Activated gamma-delta T cell (primary cell): ENCODE measurements at places on chromosomes 2 and 18.

GRCh38 chr2:240601831-240602160, 15.3 kb downstream of the CAPN10 start:
- DNase-seq = no peak

GRCh38 chr2:227368574-227368973, 10.5 kb downstream of the TM4SF20 start:
- no peak for DNase-seq

DNA sequence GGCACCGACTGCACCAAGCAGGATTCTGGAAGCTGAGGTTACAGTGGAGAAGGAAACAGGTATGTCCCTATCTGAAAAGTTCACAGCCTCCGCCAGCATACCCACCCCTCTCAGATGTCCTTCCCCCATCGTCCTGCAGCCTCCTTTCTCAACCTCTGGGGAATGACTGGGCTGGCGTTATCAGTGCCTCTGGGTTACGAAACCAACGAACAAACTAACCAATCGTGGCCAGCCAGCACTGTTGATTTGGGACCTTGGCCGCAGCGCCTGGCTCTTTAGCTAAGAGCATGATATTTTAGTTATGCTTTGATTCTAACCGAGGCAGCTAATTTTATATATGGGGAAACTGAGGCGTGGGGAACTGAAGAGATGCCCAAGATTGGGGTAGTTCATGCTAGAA, 233.0 kb downstream of the TFCP2L1 start:
- no peak for DNase-seq

DNA sequence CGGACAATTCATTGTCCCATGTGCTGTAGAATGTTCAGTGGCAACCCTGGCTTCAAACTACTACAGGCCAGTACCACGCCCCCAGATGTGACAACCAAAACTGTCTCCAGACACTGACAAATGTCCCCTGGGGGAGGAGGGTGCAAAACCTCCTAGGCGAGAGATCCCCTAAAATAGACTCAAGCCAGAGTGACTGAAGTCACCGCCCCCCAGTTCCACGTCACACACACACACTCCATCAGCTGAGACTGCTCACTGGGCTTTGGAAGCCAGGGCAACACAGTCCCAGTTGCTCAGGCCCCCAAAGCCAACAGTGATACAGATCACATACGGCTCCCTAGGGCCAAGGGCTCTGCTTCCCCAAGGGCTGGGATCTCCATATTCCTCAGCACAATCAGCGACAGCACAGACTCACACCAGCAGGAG, 19.1 kb downstream of the HDAC4 start:
- DNase-seq = no peak

- no peak for DNase-seq
Observed at GRCh38 chr2:224136396-224136795, 97.3 kb upstream of the SERPINE2 start.

DNA sequence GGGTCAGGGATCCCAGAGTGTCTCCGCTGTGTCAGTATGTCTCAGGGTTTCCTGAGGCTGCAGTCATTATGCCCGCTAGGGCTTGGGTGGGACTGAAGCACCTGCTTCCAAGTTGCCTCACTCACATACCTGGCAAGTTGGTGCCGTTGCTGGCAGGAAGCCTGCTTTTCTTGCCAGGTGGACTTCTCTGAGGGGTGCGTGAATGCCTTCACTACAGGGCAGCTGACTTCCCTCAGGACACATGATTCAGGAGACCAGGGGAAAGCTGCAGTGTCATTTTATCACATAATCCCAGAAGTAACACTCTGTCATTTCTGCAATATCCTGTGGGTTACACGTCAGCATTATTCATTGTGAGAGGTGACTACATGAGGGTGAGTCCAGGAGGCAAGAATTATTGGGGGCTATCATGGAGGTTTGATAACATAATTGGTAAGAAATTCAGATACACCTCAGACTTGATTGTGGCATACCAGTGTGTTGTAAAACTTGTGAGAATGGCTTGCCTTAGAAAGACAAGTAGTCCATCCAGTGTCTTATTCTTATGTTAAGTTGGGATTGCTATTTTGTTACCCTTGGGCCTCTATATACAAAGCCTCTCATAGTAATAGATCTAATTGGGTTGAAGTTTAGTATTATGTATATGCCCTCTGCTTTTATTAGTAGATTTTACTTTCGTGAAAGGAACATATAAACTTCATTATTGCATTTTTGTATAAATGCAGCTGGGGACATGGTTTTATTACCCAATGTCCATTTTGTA, 44.1 kb downstream of the NEDD4L start:
- DNase-seq = no peak

DNA sequence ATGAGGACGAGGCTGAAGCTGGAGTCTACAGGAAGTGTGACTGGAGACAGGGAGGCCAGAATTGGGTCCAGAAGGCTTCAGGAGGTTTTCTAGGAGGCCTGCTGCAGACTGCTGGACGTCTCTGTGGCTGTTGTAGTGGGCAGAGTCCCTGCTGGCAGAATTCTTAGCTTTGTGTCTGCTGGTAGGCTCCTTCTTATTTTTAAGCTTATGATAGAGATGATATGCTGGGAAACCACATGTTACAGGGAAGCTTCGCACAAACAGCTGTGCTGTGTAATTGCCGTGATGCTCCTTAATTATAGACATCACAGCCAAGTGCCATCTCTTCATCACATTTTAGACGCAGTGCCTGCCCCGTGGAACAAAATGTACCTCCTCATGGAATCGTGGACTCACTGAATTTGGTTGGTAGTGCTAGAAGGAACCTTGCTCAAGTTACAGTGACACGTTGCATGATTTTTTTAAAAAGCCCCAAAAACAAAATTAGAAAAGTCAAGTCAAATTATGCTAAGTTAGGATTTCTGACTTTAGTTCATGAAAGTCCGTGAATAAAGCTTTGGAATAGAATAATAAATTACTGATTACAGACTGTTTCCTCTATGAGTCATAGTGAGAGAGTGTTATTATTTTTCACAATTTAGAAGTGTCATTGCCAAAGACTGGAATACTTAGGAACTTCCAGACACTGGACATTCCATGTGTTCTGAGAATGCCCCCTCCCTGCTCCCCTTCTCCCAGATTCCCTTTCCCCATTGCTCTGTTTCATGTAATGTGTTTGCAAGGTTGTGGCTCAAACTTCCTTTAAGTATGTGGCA, 144.1 kb downstream of the FHOD3 start:
- DNase-seq = no peak

DNA sequence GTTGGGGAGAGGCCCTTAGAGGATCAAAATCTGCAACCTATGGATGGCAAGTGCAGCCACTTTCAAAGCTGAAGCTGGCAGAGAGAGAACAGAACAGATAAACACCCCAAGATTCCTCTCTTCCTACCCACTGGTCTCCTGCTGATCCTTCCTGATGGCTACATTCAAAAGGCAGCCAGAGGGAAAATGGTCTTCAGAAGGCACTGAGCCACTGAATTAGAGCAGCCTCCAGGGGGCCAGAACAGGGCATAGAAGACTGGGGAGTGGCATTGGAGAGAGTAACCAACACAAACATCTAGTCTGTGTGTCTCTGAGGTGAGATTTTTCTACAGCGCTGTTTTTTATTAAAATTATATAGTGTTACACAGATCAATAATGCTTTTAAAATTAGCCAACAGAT, 432.6 kb downstream of the PARD3B start:
- DNase-seq = no peak

DNA sequence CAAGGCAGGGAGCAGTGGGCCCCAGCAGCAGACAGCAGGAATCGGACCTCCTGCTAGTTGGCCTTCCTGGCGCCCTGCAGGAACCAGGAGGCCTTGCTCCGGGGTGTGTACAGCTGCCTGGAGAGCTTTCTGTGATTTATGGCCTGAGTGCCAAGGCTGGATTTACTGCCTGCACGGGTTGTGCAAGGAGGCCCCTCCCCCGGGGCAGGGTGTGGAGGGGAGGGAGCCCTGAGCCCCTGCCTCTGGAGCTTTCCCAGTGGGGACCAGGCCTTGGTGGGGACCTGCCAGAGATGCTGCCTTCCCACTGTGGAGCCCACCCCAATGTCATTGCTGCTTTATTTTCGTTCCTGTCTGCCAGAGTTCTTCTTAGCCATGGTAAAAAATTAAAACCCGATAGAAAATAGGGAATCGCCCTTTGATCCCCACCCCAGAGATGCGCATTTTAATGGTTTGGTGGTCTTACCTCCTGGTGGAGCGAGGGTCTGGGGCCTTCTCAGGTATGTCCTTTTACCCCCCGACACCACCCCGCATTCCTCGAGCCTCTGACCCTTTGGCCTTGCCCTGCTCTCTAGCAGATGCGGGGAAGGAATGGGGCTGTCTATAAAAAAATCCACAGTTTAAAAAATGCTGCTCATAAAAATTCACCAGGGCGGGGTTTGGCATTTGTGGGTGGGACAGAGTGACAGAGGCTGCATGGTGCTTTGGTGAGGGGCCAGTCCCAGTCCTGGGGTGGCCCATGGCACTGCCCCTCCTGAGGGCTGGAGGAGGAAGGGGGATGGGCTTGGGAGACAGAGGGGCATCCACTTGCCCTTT, 6.9 kb upstream of the RALB start:
- DNase-seq = no peak

- no peak for DNase-seq
Observed at GRCh38 chr2:85318222-85319074, 9.3 kb downstream of the TGOLN2 start.

DNA sequence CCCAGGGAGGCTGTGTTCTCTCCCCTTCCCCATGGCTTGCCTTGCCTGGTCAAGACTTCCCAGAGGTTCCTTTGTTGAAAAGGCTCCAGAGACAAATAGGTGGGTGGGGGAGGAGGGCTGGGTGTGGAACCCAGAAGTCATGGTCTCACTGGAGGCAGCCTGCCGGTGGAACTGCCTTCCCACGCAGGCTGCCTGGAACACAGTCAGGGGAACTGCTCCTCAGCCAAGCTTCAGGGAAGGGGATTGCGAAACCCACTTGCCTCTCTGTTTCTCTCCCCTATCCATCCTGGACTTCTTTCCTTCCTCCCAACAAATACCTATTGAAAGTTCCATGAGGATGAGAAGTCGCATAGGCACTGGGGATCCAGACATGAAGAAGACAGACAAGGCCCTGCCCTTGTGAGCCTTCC, 31.6 kb downstream of the MARCO start:
- DNase-seq = no peak

DNA sequence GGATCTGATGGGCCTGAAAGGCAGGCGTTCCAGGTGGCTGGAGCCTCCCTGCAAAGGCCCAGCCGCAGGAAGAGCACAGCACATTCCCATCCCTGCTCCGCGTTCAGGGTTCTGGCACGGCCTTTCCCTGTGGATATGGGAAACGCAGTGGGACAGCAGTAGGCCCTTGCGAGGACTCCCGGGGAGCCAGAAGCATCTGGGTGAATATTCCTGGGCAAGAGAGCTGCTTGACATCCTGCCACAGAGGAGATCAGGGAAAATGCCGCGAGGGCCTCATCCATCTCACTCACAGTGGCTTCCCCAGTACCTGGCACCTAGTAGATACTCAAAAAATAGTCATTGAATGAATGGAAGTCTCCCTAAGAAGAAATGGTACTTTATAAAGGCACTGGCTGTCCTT, 3.1 kb upstream of the ADCY3 start:
- no peak for DNase-seq

- DNase-seq = no peak
Observed at GRCh38 chr2:84850471-84850870, 30.4 kb downstream of the TRABD2A start.

- DNase-seq = no peak
Observed at GRCh38 chr2:42064417-42064942, 16.7 kb downstream of the PKDCC start.

DNA sequence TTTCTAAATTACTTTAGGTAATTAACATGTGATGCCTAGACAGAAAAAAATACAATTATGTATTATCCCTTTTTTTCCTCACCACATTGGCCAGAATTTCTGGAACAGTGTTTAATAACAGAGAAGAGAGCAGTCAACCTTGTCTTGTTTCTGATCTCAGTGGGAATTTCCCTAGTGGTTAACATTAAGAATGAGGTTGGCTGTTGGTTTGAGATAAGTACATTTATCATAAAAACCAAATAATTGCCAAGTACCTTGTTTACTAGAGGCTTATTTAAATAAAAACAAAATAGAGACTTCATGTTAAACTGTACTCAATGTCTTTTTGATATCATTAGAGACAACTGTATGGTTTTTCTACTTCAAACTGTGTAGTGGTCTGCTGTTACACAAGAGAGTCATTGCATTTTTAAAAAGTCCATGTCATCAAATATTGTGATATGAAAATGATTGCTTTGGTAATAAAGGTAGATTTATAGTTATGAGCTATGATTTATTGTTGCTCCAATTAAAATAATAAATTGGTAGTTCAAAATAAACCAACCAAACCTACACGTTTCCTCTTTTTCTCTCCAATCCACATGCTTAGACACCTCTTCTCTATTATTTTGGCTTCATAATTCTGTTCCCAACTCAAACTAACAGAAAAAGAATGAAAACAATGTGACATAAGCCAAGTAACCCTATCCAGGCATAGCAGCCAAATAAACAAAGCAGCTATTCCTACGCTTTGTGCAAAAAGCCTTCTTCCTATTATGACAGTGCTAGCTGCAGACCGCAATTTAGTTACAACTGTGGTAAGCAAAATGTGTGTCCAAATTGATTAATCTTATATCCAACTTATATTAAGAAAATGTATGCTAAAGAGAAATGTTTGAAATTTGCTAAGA, 20.9 kb upstream of the TANK start:
- DNase-seq = no peak

DNA sequence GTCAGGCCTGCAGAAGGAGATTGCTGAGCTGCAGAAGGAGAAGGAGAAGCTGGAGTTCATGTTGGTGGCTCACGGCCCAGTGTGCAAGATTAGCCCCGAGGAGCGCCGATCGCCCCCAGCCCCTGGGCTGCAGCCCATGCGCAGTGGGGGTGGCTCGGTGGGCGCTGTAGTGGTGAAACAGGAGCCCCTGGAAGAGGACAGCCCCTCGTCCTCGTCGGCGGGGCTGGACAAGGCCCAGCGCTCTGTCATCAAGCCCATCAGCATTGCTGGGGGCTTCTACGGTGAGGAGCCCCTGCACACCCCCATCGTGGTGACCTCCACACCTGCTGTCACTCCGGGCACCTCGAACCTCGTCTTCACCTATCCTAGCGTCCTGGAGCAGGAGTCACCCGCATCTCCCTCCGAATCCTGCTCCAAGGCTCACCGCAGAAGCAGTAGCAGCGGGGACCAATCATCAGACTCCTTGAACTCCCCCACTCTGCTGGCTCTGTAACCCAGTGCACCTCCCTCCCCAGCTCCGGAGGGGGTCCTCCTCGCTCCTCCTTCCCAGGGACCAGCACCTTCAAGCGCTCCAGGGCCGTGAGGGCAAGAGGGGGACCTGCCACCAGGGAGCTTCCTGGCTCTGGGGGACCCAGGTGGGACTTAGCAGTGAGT, 19.4 kb downstream of the FOSL2 start:
- no peak for DNase-seq

DNA sequence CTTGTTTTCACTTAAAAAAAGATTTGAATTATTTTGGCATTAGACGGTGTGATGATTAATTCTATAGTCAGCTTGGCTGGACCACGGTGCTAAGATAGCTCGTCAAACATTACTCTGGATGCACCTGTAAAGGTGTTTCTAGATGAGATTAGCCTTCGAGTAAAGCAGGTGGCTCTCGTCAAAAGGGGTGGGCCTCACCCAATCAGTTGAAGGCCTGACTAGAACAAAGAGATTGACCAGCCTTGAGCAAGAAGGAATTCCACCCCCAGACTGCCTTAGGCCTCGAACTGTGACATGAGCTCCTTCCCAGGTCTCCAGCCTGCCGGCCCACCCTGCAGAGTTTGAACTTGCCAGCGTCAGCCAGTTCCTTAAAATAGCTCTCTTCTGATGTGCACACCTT, 73.4 kb downstream of the TWIST2 start:
- no peak for DNase-seq
